ENCODE measurements at places on chromosomes 13 and 19. TPM values are rescaled to one million over a fixed set of nuclear protein-coding genes. Genes with fewer than 3 reads are reported as not detected.

PABPC3 gene
- total RNA-seq: 0.30 TPM

DNA sequence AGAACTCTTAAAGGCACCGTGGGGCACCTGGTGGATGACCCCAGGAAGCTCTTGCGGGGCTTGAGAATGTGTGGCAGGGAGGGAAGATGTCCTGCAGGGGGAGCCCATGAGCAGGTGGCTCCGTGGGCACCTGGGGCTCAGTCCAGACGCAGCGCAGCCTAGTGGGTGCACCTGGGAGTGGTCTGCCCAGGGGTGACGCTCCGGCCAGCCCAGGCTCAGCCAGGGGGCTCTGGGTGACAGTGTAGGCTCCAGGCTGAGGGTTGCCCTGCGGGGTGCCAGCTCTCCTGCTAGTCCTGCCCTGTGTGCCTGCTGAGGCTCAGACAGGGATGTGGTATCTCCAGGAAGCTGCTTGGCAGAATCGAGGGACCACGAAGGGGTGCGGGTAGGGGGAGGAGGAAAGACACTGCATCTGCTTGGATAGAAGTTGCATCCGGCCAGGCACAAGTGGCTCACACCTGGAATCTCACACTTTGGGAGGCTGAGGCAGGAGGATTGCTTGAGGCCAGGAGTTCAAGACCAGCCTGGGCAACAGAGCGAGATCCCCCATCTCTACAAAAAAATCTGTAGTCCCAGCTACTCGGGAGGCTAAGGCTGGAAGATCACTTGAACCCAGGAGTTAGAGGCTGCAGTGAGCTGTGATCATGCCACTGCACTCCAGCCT lies 15.0 kb upstream of the PGLS start:
- H3K27ac ChIP-seq: no peak overlapping the region
- no peaks in the 10 kb centered on the region for H3K27me3 ChIP-seq
- DNase-seq: peak; percentile 58
- H3K4me1 ChIP-seq: no peaks in the 10 kb centered on the region
- H3K4me3 ChIP-seq: no peak overlapping the region

DNA sequence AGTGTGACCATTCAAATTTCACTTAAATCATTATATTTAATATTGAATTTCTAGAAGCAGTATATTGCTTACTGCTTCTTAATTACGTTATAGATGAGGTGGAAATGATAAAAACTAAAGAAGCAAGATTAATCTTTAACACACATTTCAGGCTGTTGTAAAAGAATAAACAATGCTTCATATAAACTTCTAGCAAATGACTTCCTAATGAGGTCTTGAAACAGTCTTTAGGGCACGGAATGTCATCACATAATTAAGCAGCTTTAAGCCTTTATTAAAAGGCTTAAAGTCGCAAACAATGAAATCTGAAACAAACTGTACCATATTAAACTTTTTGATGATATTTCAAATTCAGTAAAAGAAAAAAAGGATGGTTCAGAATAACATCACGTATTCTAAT lies 1.9 kb downstream of the SLITRK6 start:
- no peak overlapping the region for H3K4me3 ChIP-seq
- H3K36me3 ChIP-seq: no peaks in the 10 kb centered on the region
- no peaks in the 10 kb centered on the region for H3K4me1 ChIP-seq

DNA sequence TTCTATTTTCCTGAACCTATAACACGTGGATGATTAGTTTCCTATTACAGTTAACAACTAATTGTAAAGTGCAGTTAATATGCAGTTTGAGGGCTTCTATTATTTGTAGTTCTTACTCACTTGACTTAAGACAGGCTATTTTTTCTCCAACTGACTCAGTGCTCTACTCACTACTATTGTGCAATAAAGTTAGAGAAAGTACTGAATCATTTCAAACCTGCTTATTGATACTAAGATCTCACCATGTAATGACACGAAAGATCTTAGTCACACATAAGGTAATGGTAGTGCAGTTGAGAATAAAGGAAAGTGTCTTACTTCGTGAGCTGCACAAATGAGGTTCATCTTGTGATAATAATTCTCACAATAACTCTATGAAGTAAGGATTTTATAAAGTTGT lies 22.8 kb upstream of the ITM2B start:
- no peak overlapping the region for H3K4me3 ChIP-seq
- no peak overlapping the region for H3K27ac ChIP-seq
- no peaks in the 10 kb centered on the region for H3K4me1 ChIP-seq
- no peaks in the 10 kb centered on the region for H3K36me3 ChIP-seq
- no peaks in the 10 kb centered on the region for H3K27me3 ChIP-seq

DNA sequence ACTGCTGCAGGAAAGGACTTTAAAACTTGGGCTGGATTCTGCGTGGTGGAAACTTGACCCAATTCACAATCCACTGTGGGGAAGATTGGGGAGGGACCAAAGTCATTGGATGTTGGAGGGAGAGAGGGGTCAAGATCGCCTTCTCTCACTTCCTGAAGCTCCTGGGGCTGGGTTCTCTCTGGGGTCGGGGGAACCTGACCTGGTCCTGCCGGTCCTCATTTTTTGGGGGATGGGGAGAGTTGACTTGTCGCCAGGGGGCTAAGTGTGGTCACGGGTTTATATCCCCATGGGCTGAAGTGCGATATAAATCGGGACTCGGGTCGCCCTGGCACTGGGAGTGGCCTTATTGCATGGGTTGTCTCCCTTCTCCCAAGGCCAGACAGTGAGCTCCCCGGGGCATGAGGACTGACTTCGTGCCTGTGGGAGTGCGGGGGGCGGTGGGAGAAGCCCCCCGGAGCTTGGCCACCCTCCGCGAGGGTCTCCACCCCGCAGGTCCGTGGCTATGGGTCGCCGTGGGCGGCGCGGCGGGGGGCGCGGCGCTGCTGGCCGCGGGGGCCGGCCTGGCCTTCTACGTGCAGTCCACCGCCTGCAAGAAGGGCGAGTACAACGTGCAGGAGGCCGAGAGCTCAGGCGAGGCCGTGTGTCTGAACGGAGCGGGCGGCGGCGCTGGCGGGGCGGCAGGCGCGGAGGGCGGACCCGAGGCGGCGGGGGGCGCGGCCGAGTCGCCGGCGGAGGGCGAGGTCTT lies 6.3 kb downstream of the ICAM5 start:
- no peak overlapping the region for H3K4me3 ChIP-seq
- peaks cover 12% of the 10 kb centered on the region for H3K4me1 ChIP-seq
- peaks cover 6% of the 10 kb centered on the region for H3K27me3 ChIP-seq
- no peak for DNase-seq
- H3K36me3 ChIP-seq: no peaks in the 10 kb centered on the region
- no peak overlapping the region for H3K27ac ChIP-seq

GRCh38 chr19:17522988-17523872 lies 11.8 kb downstream of the PGLS start:
- no peaks in the 10 kb centered on the region for H3K36me3 ChIP-seq
- H3K4me3 ChIP-seq: no peak overlapping the region
- DNase-seq: no peak
- H3K4me1 ChIP-seq: no peaks in the 10 kb centered on the region
- H3K27ac ChIP-seq: no peak overlapping the region

CYP4F12 gene
- 4.1 TPM for total RNA-seq

DNA sequence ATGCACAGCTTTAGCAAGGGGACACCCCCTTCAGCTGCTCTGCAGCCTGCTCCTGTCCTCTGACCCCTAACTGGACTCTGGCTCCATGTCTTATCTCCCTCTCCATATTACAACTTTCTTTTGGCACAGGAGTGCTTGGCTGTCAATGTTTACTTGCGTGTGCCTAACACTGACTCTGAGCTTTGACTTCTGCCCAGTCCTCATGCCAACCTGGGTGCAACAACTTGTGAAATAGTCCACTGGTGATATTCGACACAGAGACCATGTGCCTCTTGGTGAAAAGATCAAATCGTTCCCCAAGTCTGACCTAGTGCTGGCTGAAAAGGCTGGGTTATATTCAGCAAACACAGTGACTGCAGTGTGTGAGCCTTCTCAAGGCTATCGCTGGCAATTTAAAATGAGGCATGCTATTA lies 34.1 kb upstream of the KLF12 start:
- no peak overlapping the region for H3K4me3 ChIP-seq
- no peak for DNase-seq
- no peaks in the 10 kb centered on the region for H3K36me3 ChIP-seq
- no peaks in the 10 kb centered on the region for H3K27me3 ChIP-seq

DNA sequence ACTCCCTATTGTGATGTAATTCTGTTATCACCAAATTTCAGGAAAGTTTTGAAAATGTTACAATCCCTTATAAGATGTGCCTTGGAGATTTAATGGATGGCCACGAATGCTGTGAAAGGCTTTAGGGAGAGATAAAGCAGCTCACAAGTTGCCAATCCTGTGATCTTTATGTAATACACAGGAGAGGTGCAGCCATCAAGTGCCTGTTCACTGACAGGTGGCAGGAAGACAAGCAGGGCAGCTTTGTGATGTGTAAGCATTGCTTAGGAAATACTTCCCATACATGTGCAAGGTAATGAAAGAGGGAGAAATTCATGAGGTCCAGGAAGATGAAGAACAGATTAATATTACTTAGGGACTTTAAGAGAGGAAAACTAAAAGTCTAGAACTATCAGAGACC lies 628.8 kb downstream of the SLITRK6 start:
- H3K4me1 ChIP-seq: no peaks in the 10 kb centered on the region
- no peak overlapping the region for H3K27ac ChIP-seq
- H3K27me3 ChIP-seq: no peaks in the 10 kb centered on the region

DNA sequence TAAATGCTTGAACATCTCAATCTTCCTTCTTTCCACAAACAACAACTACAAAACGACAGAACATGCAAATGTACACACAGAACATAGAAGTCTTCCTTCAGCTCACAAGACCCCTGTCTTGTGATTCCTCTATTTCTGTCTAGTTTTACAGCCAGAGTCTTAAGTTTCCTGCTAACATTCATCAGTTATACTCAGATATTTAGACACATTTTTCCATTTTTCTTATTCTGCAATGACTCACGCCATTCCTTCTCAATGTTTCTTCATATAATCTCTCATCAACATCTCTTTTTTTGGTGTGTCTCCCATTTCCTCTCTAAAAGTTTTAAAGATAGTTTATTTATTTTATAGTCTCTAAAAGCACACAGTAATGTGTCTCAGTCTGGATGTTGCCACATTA lies 1872.9 kb upstream of the PCDH20 start:
- no peaks in the 10 kb centered on the region for H3K27me3 ChIP-seq
- H3K36me3 ChIP-seq: no peaks in the 10 kb centered on the region
- H3K4me1 ChIP-seq: no peaks in the 10 kb centered on the region
- DNase-seq: no peak
- no peak overlapping the region for H3K27ac ChIP-seq

- peak overlapping the region; percentile 31 for H3K4me3 ChIP-seq
- DNase-seq: peak; percentile 90
- H3K4me1 ChIP-seq: peaks cover 2% of the 10 kb centered on the region
- H3K36me3 ChIP-seq: no peaks in the 10 kb centered on the region
These were observed 8.7 kb upstream of the INSL3 start for GRCh38 chr19:17829855-17830566.

DNA sequence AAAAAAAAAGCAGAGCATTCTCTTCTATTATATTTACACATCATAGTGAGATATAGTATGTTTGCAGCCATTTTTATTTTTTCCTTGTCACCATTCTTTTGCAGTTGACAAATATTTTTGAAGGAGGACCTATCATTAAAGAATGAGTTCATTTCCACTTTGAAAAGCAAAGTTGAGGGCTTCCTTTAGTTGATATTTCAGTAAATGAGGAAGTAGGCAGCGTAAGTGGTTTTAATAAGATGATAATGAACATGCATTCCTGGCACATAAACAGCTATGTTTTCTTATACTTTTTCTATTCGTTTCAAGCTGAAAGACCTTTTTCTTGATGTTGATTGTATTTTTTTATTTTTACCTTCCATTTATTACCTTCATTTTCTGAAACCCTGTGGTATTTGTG lies 66.2 kb downstream of the ZMYM2 start:
- H3K27me3 ChIP-seq: no peaks in the 10 kb centered on the region
- no peaks in the 10 kb centered on the region for H3K36me3 ChIP-seq
- DNase-seq: no peak
- H3K4me1 ChIP-seq: no peaks in the 10 kb centered on the region
- H3K4me3 ChIP-seq: no peak overlapping the region

ZNF490 gene
- 6.1 TPM for total RNA-seq

NRTN gene
- 0.65 TPM for total RNA-seq

TMEM147 gene
- 87.7 TPM for total RNA-seq

- no peaks in the 10 kb centered on the region for H3K36me3 ChIP-seq
- H3K4me1 ChIP-seq: peaks cover 25% of the 10 kb centered on the region
- peak overlapping the region; percentile 98 for H3K4me3 ChIP-seq
- DNase-seq: peak; percentile 49
- no peaks in the 10 kb centered on the region for H3K27me3 ChIP-seq
- H3K27ac ChIP-seq: peak overlapping the region; percentile 99
These were observed 10.5 kb downstream of the PEAK3 start for GRCh38 chr19:2271234-2272103.

IL17D gene
- 8.2 TPM for total RNA-seq

REXO1 gene
- total RNA-seq: 46.7 TPM

DNA sequence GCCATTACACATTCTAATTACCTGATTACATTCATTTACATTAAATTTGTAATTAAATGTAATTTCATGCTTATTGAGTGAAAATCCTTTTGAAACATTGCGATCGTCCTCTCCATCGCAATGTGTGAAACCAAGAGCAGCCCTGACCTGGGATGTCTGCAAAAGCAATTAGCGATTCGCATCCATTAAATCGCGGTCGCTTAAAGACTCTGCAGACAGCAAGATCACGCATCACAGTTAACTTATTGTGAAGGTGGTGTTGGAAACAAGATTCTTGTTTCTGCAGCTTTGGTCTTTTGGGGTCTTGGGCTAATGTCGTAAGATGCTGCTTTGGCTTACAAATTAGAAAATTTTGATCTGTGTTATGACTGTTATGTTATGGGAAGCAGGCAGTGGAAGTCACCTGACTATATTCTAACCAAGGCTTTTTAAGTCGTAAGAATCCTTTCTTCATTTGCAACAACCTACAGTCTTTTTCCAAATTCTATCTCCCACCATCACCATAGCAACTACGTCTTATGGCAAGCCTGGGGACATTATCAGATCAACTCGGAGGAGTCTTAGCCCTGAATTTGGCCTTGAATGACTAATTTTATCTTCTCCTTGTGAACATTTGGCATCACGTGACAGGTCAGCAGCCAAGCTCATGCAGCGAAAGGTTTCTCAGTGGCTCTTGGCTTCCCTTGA lies 142.8 kb upstream of the SOX1 start:
- no peaks in the 10 kb centered on the region for H3K4me1 ChIP-seq
- DNase-seq: no peak
- H3K4me3 ChIP-seq: no peak overlapping the region
- no peaks in the 10 kb centered on the region for H3K36me3 ChIP-seq
- no peak overlapping the region for H3K27ac ChIP-seq

GRCh38 chr19:13588957-13589833 lies 82.9 kb upstream of the CACNA1A start:
- peak; percentile 73 for DNase-seq
- H3K4me1 ChIP-seq: no peaks in the 10 kb centered on the region
- no peaks in the 10 kb centered on the region for H3K27me3 ChIP-seq
- H3K27ac ChIP-seq: no peak overlapping the region
- H3K4me3 ChIP-seq: no peak overlapping the region
- H3K36me3 ChIP-seq: no peaks in the 10 kb centered on the region

ZNF724 gene
- not detected for total RNA-seq

GRCh38 chr13:36362914-36363313 lies 16.7 kb upstream of the SPART start:
- DNase-seq: no peak
- no peaks in the 10 kb centered on the region for H3K36me3 ChIP-seq
- no peaks in the 10 kb centered on the region for H3K27me3 ChIP-seq
- H3K27ac ChIP-seq: no peak overlapping the region
- no peak overlapping the region for H3K4me3 ChIP-seq

Data from ovary (tissue), 10 donors.